Muscle of arm (tissue), 14 donors: ENCODE measurements at places on chromosomes 5 and 9. TPM values are rescaled to one million over a fixed set of nuclear protein-coding genes. Genes with fewer than 3 reads are reported as not detected.

The CFAP90 gene
- 0.19 TPM for polyA plus RNA-seq

The HRCT1 gene
- polyA plus RNA-seq = 1.8 TPM

The ACTBL2 gene
- polyA plus RNA-seq = not detected

The IQGAP2 gene
- 7.7 TPM for polyA plus RNA-seq

The SPINK13 gene
- not detected for polyA plus RNA-seq

The ZBTB34 gene
- 13.3 TPM for polyA plus RNA-seq

The GPR150 gene
- polyA plus RNA-seq = 0.17 TPM

The MIGA2 gene
- polyA plus RNA-seq = 13.7 TPM

The PLAC8L1 gene
- 0.77 TPM for polyA plus RNA-seq

The SLC34A1 gene
- 0.11 TPM for polyA plus RNA-seq

The ZFP2 gene
- not detected for polyA plus RNA-seq

The COX7C gene
- polyA plus RNA-seq = 856 TPM

The GPR151 gene
- not detected for polyA plus RNA-seq
